Smooth muscle cell of bladder (primary cell): ENCODE measurements at places on chromosomes 5 and 9. TPM values are rescaled to one million over a fixed set of nuclear protein-coding genes. Genes with fewer than 3 reads are reported as not detected.

NR2F1-AS1 gene
- 45.1 and 58.0 TPM in 2 replicates for total RNA-seq

LYSMD3 gene
- total RNA-seq = 14.7 and 15.1 TPM in 2 replicates

LRRTM2 gene
- 0.18 and 0.57 TPM in 2 replicates for total RNA-seq

OLFML2A gene
- 3.1 and 6.5 TPM in 2 replicates for total RNA-seq

CA9 gene
- total RNA-seq = 2.0 and 16.1 TPM in 2 replicates

EQTN gene
- total RNA-seq = not detected in 2 replicates

LPCAT1 gene
- total RNA-seq = 45.7 and 73.4 TPM in 2 replicates

PDE4D gene
- 40.8 and 64.1 TPM in 2 replicates for total RNA-seq

FIBCD1 gene
- total RNA-seq = 0.28 and 1.5 TPM in 2 replicates

ORM2 gene
- total RNA-seq = not detected in 2 replicates

CACNA1B gene
- under 0.01 and 0.09 TPM in 2 replicates for total RNA-seq
